Ureter (tissue), 1 donor: ENCODE measurements at places on chromosomes 11 and 22.

GRCh38 chr11:12225046-12225739, 114.8 kb downstream of the MICAL2 start:
- DNase-seq = no peak

- no peak for DNase-seq
Measured at GRCh38 chr11:102436561-102436960, 16.0 kb downstream of the TMEM123 start.

- DNase-seq = peak; percentile 77
Measured at GRCh38 chr11:111922803-111923202, 4.1 kb downstream of the C11orf52 start.

GRCh38 chr11:70519117-70519516, 120.8 kb downstream of the CTTN start:
- DNase-seq = no peak

DNA sequence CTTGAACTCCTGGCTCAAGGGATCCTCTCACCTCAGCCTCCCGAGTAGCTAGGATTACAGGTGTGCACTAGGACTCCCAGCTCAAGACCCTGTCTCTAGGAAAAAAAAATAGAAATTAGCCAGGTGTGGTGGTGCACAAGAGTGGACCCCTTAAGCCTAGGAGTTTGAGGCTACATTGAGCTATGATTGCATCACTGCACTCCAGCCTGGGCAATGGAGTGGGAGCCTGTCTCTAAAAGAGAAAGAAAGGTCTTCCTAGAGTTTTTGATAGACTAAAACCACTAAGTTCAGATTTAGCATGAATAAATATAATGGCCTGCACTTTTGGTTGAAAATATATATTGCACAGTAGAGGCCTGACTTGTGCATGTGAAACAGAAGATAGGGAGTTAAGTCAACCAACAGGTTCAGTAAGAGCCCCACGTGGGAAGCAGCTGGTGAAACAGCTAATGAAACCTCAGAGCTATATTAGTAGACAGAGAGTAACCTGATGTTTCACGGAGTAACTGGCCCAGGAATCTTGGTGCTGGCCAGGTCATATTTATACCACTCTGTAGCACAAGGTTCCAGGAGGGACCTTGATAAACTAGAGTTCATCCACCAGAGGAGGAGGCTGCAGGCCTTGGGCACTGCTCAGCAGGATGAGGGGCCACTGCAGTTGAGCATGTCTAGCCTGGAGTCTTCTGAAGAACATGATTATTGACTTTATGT, 4.6 kb upstream of the MICAL3 start:
- DNase-seq = no peak

DNA sequence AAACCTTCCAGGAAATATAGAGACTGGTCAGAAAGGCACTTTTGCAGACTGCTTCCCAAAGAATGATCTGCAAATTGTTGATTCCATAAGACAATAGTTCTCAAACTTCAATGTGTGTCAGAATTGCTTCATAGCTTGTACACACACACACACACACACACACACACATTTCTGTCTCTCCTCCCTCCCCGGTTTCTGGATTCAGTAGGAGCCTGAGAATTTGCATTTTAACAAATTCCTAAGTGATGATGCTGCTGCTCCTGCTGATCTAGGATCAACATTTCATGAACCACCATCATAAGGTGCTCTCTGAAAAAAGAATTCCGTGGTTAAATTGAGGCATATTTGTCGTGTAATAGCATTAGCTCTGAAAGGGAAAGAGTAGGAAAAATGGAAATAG, 35.3 kb upstream of the FZD4 start:
- DNase-seq = no peak

DNA sequence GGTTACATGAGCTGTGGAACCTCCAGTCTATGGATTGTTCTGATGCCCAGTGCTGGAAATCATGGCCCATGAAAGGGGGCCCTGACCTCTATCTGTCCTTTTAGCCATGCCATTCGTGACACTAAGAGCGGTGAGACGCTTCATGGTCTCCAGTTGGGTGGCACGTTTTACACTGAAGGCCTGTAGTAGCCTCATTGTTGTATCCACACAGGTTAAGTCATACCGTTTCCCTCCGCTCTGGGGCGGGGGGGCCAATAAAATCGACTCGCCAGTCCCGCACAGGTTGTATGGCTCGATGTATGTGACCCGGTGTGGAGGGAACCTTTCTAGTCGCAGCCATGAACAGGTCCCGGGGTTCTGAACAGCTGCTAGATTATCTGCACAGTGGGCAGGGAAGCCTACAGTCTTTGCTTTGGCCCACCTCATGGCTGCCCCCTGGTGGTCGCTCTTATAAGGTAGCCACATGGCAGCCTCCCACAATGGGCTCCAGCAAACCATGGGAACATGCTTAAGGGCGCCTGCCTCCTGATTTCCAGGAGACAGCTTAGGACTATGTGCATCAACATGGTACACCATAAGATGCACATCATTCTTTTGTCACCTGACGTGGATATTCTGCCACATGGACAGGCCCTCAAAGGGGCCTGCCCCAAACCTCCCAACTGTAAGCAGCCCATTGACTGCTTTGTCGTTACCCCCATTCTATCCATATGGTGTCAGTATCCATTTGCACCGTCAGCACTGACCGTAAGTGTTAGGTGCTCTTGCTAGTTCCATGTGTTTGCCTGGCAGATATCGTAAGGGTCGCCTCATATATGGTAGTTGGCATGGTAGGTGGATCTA, 19.7 kb upstream of the APOL3 start:
- DNase-seq = peak; percentile 89

DNA sequence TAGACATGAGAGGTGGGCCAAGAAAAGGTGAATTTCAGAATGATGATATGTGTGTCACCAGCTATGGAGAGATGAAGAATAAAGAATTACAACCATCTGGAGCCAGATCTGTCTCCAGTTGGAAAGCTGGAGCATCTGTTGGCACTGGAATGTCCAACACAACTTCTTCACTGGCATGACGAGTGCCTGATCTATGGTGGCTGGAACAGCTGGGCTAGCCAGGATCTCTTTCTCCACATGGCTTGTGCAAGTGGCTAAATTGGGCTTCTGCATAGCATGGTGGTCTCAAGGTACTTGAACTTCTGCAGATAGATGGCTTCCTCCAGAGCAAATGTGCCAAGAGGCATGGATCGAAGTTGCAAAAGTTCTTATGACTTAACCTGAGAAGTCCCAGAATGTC, 256.1 kb upstream of the NCAM1 start:
- DNase-seq = no peak

GRCh38 chr11:108818971-108819370, 154.1 kb downstream of the DDX10 start:
- no peak for DNase-seq

DNA sequence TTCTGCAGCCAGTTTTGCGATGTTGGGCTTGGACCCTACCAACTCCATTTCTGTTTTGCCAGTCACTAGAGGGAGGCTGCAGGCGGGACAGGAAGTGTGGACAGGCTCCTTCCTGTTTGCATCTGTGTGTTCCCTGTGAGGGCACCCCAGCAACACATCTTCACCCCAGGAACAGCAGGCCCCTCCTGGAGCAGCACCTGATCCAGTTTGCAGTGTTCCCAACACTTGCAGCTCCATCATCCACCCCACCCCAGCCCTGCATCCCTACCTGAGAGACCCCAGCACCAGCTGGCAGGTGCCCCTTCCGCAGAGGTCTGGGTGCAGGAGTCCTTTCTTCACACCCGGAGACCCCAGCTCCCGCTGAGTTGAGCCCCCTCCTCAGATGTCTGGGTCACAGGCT, 7.4 kb upstream of the VSIG10L2 start:
- no peak for DNase-seq

DNA sequence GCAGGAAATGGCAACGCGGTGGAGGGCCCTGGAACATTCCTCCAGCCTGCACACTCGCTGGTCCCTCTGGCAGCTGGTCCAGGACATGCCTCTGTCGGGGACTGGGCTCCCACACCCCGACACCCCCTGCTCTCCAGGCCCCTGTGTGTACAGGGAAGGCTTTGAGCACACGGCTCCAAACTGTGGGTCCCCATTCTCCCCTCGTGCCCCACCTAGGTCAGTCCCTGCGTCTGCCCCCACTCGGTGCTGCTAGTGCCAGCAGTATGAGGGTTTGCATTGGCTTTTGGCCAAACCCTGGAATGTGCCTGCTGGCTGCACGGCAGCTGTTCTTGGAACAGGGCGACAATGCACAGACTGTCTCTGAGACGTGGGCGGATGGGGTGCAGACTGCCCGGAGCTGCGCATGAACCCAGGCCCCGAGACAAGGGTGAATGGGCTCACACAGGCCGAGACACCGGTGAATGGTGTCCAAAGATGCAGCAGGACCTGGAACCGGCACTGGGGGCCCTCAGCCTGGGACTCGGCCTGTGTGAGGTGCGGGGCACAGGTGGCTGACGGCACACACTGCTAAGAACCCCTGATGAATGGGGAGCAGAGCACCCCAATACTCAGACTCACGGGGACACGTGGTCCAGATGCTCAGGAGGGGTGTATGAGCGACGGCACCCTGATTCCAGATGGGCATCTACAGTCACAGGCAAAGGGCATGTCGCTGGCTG, 7.5 kb upstream of the SYT8 start:
- peak; percentile 85 for DNase-seq

DNA sequence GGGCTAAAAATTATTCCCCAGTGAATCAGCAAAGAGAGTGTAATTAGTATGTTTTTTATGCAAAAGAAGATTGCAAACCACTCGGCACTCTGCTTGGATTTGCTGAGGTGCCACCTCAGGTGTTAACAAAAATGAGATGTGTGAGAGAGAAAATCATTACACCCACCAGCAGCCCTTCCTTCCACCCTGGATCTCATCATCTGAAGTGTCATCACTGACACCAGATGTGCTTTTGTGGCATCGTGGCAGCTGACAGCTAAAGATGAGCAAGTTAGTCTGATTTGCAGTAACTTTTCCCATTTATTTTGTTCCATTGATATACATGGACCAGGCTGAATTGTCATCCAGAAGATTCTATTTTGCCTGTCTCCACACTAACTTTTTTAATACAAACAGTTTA, 44.6 kb upstream of the PAK1 start:
- DNase-seq = no peak

GRCh38 chr22:46866591-46866990, 104.1 kb downstream of the TBC1D22A start:
- DNase-seq = no peak

- no peak for DNase-seq
Measured at GRCh38 chr11:21411104-21411503, 741.7 kb downstream of the NELL1 start.
